Ascending aorta (tissue), 2 donors: ENCODE measurements at places on chromosomes 12 and 14. TPM values are rescaled to one million over a fixed set of nuclear protein-coding genes. Genes with fewer than 3 reads are reported as not detected.

Gene ARHGEF40
- total RNA-seq = 64.8 TPM

Gene BDKRB2
- 7.9 TPM for total RNA-seq

Gene SERPINA9
- total RNA-seq = not detected

Gene C12orf54
- total RNA-seq = not detected

Gene CBX5
- total RNA-seq = 19.4 TPM

Gene OASL
- total RNA-seq = not detected

Gene LRIG3
- total RNA-seq = 12.3 TPM

Gene KRT4
- not detected for total RNA-seq

Gene HNF1A
- total RNA-seq = not detected

Gene APOF
- total RNA-seq = not detected

Gene KRT73
- total RNA-seq = not detected

Gene FAM186B
- total RNA-seq = not detected
